ENCODE measurements at places on chromosomes 11 and 22.

DNA sequence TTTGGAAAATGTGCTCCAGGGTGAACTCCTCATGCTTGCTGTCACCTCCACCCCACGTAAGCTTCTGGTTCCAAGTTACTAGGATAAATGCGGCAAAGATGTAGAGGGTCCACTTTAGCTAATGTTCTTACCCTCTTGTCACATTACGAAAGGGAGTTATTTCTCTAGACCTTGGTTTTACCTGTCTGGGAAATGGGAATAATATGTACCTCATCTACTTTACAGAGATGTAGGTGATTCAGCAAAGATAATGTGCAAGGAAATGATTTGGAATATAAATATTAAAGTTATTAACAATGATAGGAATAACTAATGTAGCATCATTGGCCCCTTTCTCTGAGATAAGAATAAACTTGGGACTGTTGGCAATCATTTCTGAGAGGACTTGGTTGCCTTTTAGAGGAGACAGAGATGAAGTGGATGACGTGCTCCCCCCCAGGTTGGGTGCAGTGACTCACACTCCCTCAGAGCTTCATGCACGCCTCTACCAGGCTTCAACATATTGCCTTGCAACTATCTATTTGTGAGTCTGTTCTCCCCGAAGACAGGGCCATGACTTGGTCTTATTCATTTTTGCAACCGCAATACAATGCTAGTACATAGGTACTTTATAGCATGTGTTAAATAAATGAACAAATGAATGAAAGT is 97.1 kb downstream of the ME3 start:
- DNase-seq, result no peak

DNA sequence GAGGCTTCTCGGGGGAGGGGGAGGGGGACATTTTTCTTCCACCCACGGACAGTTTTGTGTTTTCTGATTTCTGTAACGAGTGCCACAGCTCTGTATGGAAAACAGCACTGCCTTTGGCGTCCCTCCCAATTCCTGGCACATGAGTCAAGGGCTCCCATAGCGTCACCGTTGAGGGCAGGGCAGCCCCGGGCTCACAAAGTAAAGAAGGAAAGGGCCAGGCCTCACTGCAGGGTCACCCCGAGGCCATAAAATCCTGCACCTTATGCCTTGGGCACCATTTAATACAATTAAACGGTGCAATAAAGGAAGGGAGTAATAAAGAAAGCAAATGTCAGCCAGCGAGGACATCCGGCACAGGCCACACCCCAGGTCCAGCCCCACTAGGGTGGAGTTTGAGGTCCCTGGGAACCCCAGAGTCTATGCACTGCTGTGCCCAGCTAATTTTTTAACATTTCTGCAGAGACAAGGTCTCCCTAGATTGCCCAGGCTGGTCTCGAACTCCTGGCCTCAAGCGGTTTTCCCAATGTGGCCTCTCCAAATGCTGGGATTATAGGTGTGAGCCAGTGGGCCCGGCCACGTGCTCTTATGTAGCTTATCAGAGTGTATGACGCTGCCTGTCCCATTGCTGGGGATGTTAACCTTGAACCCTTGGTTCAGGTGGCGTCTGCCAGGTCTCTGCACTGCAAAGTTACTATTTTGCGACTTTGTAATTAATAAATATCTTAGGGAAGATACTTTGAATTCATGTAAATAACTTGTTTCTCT is 13.6 kb upstream of the MUC2 start:
- no peak for DNase-seq

DNA sequence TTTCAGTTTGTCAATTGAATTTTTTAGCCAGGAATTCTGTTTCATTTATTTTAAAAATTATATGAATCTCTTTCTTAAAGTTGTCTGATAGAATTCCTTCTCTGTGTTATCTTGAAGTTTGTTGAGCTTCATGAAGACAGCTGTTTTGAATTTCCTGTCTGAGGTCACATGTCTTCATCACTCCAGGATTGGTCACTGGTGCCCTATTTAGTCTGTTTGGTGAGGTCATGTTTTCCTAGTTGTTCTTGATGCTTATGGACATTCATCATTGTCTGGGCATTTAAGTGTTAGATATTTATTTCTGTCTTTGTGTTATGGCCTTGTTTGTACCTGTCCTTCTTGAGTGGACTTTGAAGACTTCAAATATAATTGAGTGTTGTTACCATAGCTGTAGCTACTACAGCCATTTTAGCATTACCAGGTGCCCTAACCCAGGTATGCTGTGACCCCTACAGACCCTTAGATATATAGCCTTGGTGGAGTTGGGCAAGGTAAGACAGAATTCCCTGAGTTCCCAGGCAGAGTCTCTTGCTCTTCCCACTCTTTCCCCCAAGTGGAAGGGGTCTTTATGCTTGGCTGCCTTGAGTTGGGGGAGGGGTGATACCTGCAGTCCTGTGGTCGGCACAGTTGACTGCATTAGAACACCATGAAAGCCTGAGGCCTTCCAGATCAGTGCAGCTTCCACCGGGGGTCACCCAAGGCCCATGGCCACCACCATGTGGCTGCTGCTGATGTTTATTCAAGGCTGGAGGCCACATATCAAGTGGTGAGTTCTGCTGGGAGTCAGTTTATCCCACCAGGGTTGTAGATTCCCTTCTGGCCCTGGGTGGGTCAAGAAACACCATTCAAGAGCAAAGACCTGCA is 229.6 kb downstream of the DYNC2H1 start:
- DNase-seq, result no peak

- DNase-seq, result no peak
These were observed 13.7 kb downstream of the DCDC1 start for GRCh38 chr11:31355817-31356216.

DNA sequence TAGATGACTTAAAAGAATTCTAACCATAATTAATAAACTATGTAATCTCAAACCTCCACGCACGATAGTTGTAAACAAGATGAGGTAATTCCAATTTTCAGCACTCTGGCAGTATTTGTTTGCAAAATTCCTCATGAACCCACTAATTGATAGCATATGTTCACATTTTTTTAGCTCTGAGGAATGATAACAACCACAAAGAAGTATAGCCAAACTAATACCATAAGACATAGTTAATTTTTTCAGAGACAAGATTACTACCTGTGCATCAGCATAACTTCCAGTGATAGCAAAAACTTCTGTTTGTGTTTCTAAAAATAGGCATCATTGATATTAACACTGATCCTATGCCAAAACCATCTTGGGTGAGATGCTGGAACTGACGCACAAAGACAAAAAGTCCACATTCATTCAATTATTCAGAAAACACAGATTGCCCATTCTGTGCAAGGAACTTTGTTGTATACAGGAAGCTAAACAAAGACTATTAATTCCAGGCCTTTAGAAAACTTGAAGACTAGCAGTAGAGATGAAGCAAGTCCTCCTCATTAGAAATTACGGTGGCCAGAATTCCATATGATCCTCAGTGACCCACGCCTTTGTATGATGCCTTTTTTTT is 57.7 kb downstream of the PDGFD start:
- no peak for DNase-seq

GRCh38 chr11:103147627-103148026 is 38.4 kb downstream of the DYNC2H1 start:
- DNase-seq, result no peak

GRCh38 chr11:113721462-113722066 is 15.5 kb upstream of the TMPRSS5 start:
- no peak for DNase-seq
